ENCODE measurements at places on chromosomes 5 and 9.

GRCh38 chr9:134321946-134322741 lies 4.1 kb upstream of the RXRA start:
- DNase-seq = no peak

DNA sequence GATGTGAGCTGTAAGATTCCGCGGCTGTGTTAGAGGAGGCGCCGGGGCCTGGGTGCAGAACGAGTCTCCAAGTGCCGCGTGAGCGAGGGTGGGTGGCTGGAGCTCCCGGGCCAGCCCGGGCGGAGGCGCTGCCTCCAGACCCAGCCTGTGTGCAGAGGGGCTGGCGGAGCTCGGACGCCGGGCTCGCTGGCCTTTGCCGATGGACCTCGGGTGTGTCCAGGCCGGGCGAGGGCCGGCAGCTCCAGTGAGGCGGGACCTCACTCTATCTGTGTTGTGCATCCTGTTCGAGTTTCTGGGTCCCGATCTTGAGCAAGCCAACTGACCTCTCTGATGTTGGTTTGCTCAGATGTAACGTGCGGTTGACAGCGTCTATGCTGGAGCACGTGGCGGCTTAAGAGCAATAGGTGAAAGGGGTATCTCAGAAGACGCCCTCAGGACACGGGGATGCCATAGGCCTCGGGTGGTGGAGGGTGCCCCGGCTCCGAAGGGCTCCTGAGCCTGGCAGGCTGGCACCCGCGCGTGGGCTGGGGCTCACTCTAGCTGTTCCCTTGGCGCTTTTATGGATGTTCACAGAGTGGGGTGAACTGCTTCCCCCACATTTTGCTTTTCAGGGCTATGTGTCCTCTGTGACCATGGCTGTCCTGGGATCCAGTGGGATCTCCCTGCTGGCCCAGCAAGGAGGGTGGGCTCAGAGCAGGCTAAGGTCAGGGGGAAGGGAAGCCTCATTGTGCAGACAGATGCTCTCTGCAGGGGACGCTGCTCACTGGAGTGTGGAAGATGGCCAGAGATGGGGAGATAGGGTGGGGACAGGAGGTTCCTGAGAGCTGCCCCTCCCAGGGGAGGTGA lies 69.8 kb downstream of the MRPL36 start:
- no peak for DNase-seq

DNA sequence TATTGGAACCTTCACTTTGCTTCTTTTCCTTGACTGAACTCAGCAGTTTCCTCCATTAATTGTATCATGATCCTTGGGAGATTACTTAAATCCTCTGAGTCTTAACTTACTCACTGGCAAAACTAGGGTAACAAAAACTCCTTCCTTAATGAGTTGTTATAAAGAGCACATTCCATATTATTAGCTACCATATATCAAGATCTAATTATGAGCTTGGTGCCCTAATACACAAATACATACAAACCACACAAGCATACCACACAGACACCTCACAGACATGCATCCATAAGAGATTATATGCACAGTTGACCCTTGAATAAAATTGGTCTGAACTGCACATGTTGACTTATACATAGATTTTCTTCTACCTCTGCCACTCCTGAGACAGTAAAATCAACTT lies 2.5 kb upstream of the SPINK7 start:
- no peak for DNase-seq

DNA sequence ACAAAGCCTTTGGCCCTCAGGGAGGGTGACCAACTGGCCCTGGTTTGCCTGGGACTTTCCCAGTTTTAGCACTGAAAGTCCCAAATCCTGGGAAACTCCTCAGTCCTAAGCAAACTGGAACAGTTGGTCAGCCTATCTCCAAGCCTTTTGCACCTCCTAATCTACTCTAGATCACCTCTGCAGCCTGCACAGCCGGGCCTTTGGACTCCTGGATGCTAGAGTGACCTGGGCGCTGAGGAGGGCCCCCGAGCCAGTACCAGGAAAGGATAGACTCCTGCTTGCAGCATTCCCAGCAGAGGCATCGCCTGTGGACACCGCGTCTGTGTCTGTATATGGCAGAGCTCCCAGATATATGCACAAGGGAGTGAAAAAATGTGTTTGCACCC lies 15.1 kb downstream of the IRF1 start:
- no peak for DNase-seq

GRCh38 chr9:134669399-134669955 lies 27.9 kb downstream of the COL5A1 start:
- DNase-seq = no peak

DNA sequence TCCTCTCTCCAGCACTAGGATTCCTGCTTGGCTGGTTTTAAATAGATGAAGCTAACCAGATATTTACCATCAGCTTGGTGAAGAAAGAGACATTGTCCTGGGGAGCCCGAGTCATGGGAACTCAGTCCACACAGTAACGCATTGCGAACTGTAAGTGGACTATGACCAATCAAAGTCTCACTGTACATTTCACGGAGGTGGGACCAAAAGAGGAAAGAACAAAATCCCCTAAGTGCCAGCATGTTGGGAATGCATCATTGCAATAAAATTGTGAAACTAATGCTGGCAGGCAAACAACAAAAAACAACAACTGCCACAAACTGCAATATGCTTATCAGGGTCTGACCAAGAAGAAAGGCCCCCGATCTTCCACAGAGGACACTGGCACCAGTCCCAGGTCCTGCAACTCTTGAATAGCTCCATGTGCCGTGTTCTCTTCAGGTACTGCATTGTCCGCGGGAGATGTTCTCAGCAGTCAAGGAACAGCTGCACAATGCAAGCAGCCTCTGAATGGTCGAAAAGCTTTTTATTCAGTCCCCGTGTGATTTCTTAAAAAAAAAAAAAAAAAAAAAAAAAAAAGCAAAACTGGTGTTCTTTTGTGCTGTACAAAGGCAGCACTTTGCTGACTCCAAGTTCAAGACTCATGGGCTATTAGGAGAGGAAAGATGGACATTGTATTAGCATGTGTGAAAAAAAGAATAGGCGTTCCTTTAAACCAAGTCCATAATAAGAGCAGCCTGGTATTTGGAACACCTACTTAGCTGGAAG lies 38.1 kb downstream of the SEMA6A start:
- no peak for DNase-seq

- no peak for DNase-seq
Observed at GRCh38 chr9:4986296-4986695, 1.2 kb downstream of the JAK2 start.

- no peak for DNase-seq
Observed at GRCh38 chr9:99779277-99779676, 42.4 kb upstream of the NR4A3 start.

- DNase-seq = no peak
Observed at GRCh38 chr9:106531491-106531890, 331.5 kb upstream of the ZNF462 start.

DNA sequence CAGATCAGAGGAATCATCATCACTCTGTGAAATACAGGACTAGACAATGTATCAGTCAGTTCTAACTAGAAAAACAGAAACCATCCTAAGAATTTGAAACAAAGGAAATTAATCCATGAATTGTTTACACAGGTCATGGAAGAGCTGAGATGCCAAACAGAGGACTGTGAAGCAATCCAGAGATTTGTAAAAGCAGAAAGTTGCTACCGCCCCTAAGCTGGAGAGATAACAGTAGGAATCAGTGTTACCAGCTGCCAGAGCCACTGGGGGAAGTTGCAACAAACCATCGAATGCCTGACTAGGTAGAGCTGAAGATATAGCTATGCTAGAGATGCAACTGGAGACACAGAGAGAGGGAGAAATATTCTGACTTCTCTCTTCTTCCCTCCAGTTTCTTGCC lies 10.4 kb upstream of the MIER3 start:
- DNase-seq = no peak

- no peak for DNase-seq
Observed at GRCh38 chr5:68178579-68178978, 37.0 kb upstream of the PIK3R1 start.

DNA sequence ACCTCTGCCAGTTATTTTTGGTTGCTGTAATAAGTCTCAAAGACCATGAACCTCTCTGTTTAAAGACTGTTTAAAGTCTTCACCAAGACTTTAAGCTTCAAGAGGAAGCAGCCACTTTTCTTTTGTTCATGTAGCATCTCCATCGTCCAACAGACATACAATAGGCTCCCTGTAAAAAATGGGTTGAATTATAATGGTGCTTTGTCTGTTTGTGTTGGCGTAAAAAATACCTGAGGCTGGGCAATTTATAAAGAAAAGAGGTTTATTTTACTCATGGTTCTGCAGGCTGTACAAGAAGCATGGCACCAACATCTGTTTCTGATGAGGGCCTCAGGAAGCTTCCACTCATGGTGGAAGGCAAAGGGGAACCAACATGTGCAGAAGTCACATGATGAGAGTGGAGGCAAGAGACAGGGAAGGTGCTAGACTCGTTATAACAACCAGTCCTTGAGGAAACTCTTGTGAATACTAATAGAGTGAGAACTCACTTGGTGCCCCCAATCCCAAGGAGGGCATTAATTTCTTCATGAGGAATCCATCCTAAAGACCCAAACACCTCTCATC lies 126.3 kb upstream of the RPS23 start:
- no peak for DNase-seq

Measured in NCI-H1092 treated with DMSO at 0.1 percent for 48 hours (cell line).